ENCODE measurements at places on chromosomes 7 and 10.

- no peak for DNase-seq
These were observed 163.0 kb upstream of the PPP1R3A start for GRCh38 chr7:114081606-114082425.

GRCh38 chr10:70334526-70335245 lies 47.7 kb downstream of the LRRC20 start:
- DNase-seq = no peak

DNA sequence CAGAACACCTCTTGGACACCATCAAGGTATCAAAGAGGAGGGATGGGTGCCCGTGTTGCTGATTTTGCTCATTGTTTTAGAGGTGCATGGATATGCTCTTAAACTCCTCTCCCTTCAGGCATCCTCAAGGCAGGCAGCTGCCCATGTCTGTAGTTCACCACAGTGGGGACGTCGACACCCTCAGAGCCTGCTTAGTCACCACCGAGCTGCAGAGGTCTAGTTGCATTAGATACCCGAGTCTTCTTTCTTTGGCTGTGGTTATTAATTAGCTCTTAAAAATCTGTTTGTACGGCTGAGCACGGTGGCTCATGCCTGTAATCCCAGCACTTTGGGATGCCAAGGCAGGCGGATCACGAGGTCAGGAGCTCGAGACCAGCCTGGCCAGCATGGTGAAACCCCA lies 24.7 kb upstream of the TSPAN13 start:
- DNase-seq = no peak

- DNase-seq = no peak
These were observed 291.8 kb downstream of the TCERG1L start for GRCh38 chr10:131019696-131020095.

DNA sequence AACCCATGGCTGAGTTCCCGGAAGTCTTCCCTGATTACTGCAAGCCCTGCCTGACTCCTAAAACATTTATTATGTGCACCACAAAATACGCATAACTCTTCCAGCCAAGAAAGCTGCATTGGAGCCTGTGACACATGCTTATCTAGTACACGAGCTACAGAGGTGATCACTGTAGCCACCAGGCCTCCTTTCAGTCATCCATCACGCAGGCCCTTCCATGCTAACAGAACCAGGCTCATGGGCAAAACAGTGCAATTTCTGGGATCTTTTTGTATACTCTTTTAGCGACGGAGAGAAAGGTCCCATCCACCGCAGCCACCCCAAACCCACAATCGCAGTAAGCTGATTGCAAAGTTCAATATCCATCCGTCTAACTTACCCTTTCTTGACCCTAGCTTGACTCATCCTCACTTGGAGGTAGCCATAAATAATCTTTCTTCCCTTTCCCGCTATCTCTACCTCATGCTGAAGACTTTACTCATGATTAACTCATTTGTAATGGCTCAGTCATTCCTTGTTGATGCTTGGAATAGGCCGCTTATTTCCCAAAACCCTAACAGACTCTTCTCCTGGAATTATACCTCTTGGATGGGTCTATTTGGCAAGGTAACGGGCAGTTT lies 1203.5 kb downstream of the TYW1 start:
- DNase-seq = no peak

GRCh38 chr10:106957823-106958588 lies 206.5 kb downstream of the SORCS1 start:
- no peak for DNase-seq

DNA sequence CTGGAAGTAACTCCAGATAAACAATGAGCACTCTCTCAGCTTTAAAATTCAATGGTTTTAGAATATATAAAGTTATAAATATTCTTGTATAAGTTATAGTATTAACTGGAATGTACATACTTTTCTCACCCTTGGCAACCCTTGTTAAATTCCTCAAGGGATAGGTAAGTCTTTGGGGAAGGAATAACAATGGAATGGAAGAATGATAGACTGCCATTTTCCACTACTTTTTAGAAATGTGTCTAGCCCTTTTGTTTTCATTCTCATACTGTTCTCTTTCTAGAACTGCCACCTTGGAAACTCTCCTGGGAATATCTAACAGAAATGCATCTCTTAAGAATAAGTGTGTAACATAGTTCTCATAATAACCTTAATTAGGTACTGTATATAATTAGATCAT lies 8.3 kb downstream of the KIF5B start:
- no peak for DNase-seq

- no peak for DNase-seq
These were observed 124.3 kb upstream of the PDE1C start for GRCh38 chr7:32194537-32194936.

GRCh38 chr7:7851381-7851780 lies 117.2 kb upstream of the GLCCI1 start:
- DNase-seq = no peak

GRCh38 chr10:110782616-110783015 lies 89.1 kb upstream of the PDCD4 start:
- DNase-seq = no peak

GRCh38 chr10:73577788-73578187 lies 13.4 kb downstream of the USP54 start:
- DNase-seq = no peak

DNA sequence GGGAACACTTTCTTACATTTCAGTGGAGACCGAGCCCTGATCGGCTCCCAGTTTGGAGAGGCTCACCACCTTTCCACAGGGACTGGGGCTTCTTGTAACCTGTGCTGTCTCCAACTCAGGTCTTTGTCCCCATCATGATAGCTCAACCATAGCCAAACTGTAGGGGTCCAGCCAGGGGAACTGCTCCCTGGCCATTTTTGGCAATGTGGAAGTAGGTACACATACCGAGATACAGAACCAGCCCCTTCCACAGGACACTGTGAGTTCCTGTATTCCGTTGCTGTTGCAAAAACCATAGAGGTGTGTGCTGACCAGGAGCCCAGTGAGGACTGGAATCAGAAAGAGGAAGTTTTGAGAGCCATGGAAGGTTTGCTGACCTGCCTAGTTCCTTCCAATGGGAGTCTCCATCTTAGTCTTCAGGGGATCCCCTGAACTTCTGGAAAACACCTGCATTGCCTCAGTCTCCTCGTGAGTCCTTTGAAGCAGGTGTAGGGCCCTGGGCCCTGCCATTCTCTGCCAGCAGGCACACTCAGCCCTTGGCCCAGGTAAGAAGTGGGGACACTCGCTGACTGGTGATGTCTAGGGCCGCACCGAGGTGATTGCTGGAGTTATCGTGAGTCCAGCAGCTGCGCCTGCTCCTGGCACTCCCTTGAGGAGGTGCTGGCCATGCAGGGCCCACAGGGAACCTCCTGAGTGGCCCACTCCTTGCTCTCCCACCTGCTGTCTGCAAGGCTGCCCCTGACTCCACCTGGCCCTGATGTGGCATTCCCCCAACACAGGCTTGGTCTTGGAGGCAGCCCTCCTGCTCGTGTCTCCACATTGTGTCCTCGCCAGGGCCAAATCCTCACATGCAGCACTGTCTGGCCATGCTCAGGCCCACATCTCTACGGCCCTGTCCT lies 11.2 kb downstream of the WDFY4 start:
- no peak for DNase-seq

- no peak for DNase-seq
These were observed 93.1 kb upstream of the IKZF1 start for GRCh38 chr7:50211130-50212015.

DNA sequence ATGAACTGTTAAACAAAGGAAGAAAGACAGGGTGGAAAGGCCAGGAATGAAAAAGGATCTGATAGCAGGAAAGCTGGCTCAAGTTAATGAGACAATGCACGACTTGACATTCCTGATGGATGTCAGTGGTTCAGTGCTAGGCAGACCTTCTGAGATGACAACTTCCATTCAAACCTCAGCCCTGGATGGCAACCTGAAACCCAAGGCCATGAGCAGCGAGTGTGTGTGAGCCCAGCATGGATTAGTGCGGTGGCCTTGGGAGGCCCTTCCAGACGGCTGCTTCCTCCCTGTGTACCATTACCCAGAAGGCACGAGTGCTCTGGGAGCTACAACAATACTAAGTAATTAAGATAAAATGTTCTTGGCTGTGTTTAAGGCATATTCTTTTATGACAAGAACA lies 18.8 kb downstream of the TRIL start:
- no peak for DNase-seq

DNA sequence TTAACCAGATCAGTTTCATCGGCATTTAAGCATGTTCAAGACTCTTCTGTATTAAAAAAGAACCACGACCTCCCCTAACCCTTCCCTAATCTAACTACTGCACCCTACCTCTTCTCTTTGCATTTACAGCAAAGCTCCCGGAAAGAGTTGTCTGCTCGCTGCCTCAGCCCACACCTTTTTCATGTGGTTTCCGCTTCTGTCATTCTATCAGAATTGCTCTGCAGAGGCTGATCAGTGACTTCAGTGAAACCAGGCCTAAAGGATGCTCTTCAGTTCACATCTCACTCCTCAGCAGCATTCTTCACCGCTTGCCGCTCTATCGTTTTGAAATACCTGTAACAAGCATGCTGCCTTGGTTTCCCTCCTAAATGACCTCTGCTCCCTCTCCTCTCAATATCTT lies 160.9 kb downstream of the SDK1 start:
- DNase-seq = no peak

- no peak for DNase-seq
These were observed 110.7 kb downstream of the RALA start for GRCh38 chr7:39733881-39734632.
